ENCODE measurements at places on chromosomes 4 and X. TPM values are rescaled to one million over a fixed set of nuclear protein-coding genes. Genes with fewer than 3 reads are reported as not detected.

The MAGEA2B gene
- not detected for total RNA-seq

DNA sequence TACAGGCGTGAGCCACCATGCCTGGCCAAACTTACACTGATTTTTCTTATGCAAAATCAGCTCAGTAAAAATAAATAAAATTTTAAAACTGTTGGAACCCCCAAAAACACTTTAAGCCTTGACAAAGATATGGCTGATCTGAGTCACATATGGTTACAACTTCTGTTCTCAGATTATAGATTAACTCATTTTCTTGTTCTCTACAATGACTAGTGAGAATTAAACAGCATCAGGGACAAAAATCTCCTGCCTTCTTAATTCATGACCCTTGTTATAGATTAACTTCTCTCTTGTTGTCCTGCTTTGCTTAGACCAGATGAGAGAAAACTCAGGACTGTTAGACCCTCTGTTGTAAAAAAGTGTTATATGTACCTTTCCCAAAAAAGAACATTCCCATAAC lies 24.2 kb upstream of the EXOC1L start:
- DNase-seq = no peak

GRCh38 chr4:88843067-88843685 lies 145.5 kb upstream of the NAP1L5 start:
- no peak for DNase-seq

GRCh38 chrX:46837558-46838485 lies 979 bp downstream of the RP2 start:
- DNase-seq = no peak

DNA sequence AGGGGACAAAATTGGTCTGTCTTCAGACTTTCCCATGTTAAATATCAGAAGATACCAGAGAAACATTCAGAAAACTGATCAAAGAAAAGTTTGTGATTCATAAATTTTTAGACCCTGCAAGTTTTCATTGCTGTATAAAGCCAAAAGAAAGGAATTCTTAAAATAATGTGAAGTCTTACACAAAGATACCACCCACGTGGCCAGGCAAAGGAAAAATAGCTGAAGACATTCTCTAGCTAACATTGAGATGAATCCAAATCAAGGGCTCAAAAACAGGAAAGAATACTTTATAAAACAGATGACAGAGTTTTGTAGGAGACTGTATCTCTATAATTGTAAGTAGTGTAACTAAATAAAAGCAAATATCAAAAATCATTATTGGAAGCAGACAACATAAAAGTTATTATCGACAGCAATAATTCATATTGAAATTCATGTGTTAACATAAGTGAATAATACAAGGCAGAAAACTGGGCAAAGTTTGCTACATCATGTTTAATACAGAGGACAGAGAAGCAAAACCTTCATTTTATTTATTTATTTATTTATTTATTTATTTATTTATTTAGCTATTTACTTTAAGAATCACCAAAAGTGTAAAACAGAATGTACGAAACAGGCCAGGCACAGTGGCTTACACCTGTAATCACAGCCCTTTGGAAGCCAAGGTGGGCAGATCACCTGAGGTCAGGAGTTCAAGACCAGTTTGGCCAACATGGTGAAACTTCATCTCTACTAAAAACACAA lies 204.6 kb upstream of the SLIT2 start:
- no peak for DNase-seq

GRCh38 chrX:1870421-1870820 lies 255.6 kb downstream of the ASMT start:
- DNase-seq = no peak

GRCh38 chr4:87939978-87940690 lies 35.4 kb upstream of the SPP1 start:
- DNase-seq = no peak

DNA sequence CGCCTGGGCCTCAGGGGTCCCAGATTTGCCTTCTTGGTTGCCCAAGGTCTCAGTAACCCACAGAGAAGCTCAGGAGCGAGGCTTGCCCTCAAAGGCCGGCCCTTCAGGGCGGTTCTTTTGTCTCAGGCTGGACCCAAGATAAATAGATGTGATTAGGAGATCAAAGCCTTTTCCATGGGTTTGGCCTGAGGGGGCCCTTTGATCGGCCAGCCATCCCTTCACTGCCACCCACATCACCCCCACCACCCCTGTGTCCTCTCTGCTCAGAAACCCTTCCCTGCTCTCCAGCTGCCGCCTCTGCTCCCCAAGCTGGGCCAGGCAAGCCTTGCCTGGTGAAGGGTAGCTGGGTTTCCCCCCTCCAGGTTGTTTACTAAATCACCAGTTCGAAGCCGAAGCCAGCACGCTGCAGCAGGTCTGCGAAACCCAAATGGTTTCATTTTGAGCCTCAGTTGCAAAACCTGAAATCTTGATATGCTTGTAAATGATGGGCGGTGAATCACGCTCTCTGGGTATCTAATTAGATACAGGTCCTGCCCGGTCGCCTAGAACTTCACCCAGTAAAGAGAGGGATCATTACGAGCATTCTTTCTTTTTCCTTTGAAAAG lies 202.6 kb upstream of the BCOR start:
- DNase-seq = no peak

- DNase-seq = no peak
These were observed 86.0 kb downstream of the EVC start for GRCh38 chr4:5796976-5797375.

DNA sequence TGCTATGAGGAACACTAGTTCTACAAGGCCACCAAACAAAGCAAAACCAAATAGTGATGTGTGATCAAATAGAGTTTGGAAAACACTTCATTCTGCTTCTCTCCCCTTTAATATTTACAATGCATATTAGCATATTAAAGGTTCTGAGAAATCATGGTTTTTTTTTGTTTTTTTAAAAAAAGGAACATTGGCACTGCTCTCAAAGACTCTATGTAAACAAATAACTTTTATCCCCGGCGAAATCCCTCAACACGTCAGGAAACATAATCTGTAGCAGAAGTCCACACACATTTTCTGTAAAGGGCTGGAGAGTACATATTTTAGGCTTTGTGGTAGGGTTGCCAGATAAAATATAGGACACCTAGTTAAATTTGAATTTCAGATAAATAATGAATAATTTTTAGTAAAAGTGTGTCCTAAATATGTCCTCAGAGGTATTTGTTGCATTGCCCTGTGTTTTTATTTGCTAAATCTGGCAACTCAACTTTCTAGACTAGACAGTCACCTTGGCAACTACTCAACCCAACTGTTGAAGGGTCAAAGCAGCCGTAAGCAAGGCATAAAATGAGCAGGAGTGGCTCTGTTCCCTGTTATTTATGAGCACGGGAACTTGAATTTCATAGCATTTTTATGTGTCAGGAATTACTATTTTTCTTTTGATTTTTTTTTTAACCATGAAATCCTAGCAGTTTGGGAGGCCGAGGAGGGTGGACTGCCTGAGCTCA lies 8.6 kb downstream of the SPATA4 start:
- DNase-seq = no peak

The ADAMTS3 gene
- total RNA-seq = 0.56 TPM

The RTL5 gene
- 1.5 TPM for total RNA-seq

GRCh38 chr4:186563761-186564160 lies 8.4 kb upstream of the MTNR1A start:
- DNase-seq = no peak

GRCh38 chrX:42804524-42804923 lies 26.6 kb upstream of the PPP1R2C start:
- no peak for DNase-seq

DNA sequence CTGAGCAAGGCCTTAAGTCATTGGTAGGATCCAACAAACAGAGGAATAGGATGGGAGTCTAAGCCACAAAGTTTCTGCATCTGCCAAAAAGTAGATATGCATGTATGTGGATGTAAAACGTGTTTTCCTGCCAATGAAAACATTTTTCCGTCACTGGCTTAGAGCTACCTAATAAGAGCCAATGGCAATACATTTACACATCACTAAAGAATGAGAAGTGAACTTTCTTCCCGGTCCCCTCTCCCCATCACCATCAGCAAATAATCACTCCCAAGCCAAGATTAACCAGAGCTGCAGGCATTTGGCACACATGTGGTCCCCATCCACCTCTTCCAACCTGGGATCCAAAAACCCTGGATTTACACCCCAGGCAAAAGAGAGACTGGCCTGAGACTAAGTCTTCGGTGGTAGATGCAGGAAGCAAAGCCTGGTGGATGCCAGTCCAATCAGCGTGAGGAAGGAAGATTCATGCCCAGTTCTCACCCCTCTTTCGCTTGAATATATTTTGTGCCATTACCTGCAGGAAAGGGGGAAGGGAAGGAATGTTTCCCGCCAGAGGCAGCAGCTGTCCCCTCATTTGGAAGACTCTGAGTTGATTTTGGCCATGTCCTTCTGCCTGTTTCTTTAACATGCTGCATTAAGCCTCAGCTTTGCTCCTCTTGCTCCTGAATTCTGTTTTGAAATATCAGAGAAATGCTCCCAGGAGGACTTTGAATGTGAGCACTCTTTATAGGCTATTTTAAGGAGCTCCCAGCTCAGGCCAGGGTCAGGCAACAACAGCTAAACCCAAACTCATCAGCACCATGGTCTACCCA lies 131.4 kb downstream of the CHIC2 start:
- DNase-seq = no peak

DNA sequence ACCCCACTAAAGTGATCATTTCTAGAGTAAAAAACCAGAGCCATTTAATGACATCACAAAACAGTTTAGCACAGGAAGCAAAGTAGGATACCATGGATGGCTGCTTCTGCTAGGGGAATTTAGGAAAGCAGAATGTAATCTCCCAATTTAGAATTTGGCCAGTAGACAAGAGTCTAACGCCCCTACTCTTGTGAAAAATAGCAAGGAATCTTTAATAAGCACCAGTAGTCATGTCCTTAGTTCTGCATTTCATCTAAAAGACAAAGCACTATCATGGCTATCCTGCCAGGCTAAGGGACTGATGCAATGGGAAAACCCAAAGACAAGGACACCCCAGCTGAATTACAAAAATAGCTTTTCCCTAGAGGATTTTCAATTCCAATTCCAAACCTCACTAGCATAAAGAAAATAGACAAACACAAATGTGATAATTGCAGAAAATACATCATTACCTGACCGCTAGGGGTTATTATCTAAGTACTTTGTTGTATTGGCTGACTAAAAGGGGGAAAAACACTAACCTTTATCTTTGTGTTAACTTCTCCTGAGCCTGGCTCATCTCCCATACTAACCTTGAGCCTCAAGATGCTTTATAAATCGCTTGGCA lies 2.6 kb upstream of the AMMECR1 start:
- DNase-seq = no peak
